NCI-H2081 treated with DMSO at 0.1 percent for 48 hours (cell line): ENCODE measurements at places on chromosomes 2 and 18.
A peak's percentile ranks its signal among the peaks of the same experiment; 100 is the strongest.

DNA sequence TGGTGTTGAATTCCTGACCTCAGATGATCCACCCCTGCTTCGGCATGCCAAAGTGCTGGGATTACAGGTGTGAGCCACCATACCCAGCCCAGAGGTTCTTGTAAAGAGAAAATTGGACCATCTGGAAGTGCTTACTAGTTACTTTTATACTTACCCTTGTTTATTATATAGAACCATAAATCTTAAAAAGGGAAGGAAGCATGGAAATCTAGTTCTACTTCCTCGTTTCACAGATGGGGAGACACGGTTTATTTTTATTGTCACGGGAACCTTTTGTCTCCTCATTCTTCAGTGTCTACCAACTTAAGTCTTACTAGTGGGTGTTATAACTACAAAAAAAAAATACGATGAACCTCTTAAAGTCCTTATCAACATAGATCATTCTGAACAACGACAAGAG is 45.8 kb upstream of the PDK1 start:
- no peak for DNase-seq

DNA sequence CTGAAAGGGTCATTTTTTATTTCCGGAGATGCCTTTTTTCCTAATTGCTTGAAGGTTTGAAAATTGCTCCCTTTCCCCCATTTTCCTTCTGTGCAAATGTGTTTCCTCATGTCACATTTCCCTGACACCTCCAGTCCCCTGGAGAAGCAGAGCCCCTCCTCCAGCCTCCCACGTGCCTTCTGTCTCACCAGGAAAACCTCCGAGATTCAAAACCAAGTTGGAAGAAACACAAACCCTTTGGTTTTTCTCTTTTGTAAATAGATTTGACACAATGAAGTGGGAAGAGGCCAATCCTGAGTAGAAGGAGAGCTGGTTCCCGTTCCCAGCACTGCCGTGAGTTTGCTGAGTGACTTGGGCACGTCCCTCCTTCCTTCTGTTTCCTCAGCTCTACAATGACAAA is 125.4 kb upstream of the MYCN start:
- DNase-seq = no peak

GRCh38 chr2:102438111-102438510 is 15.2 kb downstream of the IL18RAP start:
- DNase-seq = no peak

DNA sequence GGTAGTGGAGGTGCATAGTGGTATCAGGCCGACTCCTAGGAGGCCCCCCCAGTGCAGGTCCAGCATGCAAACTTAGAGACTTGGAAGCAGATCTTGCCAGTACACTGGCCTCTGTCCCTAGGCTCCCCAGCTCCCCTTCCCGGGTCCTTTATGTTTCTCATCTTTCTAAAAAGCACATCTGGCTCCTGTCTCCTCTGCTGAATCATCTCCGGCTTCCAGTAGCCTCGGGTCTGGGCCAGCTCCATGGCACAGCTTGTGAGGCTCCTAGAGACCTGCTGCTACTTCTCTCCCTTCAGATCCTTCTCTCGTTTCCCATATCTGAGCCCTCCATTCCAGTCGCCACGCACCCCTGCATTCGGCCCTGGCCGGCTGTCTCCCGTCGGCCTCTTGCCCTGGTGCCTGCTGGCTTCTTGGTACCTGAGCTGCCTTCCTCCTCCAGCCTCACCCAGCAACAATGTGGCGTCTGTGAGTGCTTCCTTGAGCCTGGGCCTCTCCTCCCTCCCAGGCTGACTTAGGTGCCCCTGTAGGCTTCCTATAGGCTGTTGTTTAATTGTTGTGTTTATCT is 6.6 kb downstream of the TRAF3IP1 start:
- DNase-seq = no peak

DNA sequence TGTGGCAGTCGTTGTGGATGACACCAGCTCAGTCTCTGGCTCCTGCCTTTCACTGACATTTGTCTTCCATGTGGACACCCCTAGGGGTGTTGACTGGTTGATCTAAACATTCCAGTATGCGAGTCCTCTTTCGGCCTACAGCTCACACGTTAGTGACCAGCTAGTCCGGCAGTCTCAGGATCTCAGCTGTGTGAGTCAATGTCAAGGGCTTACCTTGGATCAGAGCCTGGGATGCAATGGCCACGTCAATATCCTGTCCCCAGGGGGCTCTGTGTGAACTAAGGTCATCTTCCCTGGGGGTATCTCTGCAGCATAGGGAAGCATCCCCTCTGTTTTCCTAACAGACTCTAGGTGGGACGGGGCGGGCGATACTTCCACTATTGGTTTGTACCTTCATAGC is 35.1 kb upstream of the YWHAQ start:
- no peak for DNase-seq

GRCh38 chr2:62467100-62467474 is 38.9 kb downstream of the TMEM17 start:
- no peak for DNase-seq

DNA sequence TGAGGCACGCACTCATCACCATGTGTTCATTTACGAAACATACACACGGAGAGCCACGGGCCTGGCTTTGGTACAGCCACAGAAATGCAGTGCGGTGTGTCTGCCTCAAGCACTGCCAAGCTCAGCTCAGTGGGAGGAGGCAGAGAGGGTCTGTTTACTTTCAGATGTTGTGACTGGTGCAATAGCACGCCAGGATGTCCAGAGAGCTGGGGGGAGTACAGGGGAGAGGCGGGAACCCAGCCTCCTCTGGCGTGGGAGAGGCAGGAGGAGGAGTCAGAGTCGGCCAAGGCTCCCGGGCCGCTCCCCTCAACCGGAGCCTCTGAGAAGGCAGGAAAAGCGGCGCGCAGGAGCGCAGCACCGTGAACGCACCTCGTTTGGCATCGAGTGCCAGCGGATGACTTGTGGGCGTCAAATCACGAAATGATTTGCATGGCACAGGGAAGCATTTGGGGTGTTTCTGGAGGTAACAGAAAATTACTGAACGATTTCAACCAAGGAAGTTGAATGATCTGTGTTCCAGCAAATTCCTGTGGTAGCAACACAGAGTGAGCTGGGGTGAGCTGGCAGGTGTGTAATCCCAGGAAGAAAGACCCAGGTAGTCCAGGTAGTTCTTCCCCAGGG is 143.0 kb downstream of the ZNF516 start:
- peak; percentile 23 for DNase-seq

GRCh38 chr2:157443090-157443489 is 799 bp downstream of the CYTIP start:
- no peak for DNase-seq

GRCh38 chr2:204717591-204717990 is 172.3 kb downstream of the PARD3B start:
- no peak for DNase-seq

GRCh38 chr2:177165061-177165583 is 47.5 kb upstream of the HNRNPA3 start:
- DNase-seq = no peak

- no peak for DNase-seq
Observed at GRCh38 chr2:185522472-185522871, 216.1 kb upstream of the FSIP2 start.

DNA sequence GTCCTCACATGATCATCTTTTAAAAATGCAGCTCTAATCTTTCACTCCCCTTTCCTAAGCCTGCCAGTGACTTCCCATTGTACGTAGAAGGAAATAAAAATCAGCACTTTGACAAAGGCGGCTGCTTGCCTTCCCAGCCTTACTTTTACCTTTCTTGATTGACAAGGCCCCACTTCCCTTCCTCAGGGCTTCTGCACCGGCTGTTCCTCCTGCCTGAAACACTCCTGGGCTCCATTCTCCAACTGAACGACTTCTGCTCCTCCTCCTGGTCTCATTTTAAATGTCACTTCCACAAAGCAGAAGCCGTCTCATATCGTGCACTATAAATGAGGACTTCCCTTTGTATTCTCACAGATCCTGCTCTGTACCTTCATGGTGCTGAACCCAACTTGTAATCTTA is 56.1 kb downstream of the OSBPL6 start:
- DNase-seq = no peak

DNA sequence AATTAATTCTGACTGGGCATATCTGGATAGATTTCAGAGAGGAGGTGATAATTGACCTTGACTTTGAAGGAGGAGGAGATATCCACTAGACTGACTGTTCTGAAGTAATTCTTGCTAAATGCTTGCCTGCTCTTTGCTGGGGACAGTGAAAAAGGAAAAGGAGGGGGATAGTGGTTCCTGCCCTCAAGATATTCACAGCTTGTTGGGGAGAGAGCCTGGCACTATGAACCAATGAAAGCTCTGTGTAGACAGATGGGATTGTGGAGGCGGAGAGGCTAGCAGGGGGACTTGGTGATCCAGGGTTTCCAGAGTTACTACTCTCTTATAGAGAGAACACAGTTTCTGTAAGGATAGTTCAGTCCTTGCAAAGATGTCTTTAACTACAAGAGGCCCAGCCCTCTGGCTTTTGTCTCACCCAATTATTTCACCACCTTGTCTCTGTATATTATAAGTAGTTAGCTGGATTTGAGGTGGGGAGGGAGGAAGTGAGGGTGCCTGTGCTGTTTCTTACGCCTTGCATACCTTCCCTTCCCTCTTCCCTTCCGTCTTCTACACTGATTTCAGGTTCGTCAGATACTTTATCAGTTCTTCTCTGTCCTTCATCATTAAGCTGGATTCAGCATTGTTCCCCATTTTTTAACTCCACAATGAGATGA is 190.4 kb downstream of the PRKCE start:
- no peak for DNase-seq
